Smooth muscle cell of the brain vasculature (primary cell): ENCODE measurements at places on chromosomes 6 and 20.

DNA sequence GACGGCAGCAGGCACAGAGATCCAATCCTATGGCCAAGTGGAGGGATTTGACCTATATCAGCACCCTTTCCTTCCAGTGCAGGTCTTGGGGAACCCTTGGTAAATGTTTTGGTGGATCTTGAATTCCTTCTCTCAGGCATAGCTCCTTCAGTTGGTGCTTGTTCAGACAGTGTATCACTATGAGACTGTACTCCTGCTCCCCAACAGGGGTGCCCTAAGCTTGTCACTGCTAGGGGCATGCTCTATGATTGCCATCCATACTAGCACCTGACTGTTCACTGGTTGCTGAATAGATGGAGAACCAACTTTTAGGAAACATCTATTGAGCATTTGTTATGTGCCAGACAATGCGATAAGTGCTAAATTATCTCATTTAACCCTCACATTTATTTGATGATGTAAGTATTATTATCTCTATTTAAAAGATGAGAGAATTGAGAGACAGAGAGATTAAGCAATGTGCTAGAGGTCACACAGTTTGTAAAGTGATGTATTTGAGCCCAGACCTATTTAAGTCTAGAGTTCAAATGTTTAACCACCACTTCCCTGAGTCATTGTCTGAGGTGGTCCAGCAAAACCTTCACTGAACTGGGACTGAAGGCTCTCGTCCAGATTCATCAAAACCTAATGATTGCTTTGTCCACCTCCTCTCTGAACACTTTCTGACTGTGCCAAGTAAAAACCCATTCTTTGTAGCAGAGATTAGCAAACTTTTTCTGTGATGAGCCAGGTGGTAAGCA is 34.3 kb downstream of the ADGRF1 start:
- no peak for DNase-seq

DNA sequence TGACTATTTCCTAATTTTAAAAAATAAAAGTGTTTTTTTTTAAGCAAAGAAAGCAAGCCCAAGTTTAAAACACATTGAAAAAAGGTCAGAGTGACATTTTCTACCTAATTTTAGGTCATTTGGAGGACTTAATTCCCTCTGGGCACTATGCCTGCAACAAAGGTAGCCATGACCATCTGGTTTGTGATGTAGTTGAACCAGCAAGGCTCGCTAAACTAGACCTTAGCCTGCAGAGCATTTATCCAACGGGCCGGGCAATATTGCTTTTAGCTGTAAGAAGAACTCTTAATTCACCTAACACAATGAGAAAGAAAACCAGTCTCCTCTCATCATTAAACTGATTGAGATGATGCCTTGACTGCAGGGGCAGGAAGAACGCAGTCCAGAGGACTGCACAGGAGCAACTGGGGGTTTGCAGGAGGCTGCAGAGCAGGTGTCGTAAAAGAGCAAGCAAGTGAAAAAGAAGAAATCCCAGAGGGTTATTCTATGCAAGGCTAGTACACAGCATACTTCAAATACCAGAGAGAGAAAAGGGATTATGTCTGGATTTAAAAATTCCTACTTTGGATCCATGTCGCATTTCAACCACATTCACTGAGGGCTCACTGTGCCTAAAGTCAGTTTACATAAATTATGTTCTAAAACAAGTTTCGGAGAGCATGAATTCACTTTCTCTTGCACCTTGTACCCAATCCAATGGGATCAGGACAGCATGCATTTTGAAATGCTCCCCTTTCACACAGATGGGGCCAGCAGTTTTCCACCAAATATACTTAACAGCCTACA is 12.8 kb downstream of the TRAF3IP2 start:
- DNase-seq, result no peak

DNA sequence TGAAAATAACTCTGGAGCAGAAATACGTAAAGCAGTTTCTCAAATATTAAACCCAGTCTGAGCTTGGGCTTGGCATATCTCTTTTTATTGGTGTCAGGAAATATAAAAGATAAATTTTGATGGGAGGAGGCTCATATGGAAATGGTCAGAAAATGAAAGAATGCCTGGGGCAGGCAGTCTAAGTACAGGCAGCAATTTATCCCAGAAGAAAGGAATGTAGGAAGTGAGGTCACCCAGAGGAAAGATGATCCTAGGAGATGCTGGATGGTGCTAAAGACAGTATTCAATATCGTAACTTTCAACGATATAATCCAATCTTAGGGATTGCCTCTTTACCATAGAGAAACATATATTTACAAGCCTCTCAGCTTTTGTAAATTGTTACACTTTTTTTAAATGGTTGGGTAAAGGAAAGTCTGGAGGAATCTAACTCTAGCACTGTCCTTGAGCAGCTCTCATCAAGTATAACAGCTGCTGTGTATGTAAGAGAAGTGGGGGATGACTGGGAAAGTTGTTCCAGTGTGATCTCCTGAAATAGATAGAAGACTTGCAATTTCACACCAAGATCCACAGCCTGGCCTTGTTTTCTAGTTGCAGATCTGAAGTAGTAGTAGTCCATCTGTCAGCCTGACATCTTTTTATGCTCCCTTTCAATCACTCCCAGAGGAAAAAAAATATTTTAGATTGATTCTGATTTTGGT is 256.9 kb upstream of the SASH1 start:
- no peak for DNase-seq

DNA sequence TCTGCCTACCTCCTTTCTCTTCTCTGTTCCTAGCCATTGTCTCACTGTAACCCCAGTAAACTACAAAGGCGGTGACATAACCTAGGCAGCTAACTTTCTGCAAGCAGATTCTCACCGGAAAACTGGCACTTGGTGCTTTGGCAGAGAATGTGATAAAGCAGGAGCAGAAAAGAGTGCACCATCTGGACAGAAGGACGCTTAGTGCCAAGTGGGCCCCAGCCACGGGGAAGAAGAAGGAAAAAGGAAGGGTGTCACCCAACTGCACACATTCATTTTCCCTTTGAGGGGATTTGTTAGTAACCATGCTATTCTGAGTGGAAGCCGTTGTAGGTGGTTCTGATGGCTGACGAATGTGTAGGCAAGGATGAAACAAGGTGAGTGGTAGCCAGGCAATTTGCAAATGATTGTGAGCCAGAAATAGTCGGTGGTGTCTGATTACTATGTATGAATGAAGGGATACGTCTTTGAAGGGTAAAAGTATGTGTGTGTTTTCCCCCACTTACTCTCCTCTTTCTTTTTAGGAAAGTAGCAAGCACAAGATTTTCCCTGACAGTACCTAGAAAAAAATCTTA is 148.3 kb upstream of the STXBP5 start:
- no peak for DNase-seq

DNA sequence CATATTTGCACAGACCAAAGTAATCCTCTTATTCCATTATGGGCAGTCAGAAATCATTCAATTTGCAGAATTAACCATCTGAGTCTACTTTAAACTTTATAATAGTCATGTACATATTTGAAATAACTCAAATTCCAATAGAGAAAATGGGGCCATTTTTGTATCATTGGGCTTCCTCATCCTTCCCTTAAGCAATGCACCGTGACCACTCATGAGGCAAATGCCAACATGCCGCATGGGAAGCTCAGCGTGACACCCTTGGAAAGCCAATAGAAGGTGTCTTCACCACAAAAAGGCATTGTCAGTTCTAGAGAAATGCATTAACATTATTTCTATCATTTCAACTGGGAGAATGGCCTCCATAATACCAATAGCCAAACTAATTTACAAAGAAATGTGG is 38.5 kb downstream of the SIM1 start:
- no peak for DNase-seq

DNA sequence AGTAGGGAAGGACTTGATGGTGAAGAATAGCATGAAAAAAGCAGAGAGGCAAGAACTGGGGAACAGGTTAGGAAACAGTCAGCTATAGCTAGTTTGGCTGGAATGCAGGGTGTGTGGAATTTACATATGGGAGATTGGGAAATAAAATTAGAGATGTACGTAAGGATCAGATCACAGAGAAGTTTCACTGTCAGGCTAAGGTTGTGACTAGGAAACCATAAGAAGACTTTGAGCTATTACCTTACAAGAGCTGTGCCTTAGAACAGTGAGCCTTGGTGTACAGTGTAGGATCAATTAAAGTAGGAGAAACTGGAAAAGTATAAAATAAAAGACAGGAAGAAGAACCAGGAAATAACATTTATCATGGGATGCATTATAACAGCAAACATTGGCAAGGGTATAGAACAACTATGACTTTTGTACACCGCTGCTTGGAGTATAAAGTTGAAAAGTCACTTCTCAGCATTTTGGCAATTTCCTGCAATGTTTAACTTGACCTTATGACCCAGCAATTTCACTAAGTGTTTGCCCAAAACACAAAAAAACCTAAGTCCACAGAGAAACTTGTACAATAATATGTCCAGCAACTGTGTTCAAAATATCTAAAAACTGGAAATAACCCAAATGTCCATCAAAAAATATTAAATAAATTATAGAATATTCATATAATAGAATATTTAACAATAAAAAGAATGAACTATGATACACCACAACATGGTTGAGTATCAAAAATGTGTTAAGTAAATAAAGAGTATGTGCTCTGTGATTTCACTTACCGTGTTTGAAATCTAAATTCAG is 31.2 kb upstream of the SPTLC3 start:
- no peak for DNase-seq

DNA sequence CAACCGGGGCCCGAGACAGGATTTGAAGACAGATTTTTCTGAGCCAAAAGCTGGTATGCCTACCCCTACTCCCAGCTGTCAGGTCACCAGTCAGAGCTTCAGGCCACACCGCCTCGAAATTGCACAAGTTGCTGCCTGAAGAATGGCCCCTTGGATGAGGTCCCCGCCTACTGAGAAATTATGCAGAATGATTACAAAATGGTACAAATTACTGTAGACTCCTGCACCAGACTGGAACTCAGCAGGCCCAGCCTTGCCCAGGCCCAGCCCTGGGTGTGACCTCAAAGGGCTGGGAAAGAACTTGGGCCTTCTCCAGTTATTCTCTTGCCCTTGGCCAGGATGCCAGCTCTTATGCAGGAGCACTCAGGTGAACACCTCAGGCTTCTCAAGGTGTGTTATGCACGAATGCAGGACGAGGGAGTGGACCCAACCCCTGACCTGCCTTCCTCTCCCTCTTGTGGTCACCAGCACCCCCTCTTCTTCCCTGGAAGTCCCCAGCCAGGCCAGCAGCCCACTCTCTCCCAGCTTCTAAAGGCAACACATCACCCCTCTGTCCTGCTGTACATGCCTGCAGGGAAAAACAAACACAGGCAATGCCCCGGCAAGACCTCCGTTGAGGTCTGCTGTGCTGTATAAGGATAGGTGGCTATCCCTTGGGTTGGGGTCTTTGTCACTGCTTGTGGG is 88.7 kb upstream of the NAA20 start:
- no peak for DNase-seq

DNA sequence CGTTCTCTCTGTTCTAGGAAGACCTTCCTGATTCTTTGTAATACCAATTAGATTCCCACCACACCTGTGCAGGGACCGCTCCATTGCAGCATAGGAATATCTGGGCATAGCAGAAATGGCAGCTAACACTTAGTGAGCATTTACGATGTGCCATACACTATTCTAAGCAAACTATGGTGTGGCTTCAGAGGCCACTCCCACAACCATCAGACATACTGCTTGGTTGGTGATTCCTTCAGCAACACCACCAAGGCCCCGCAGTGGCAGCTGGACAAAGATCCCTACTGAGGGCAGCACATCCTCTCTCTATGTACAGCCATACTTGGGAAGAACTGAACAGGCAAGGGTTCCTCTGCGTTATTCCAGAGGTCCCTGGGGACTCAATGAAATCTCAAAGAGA is 6.2 kb downstream of the KCNK5 start:
- DNase-seq, result no peak

DNA sequence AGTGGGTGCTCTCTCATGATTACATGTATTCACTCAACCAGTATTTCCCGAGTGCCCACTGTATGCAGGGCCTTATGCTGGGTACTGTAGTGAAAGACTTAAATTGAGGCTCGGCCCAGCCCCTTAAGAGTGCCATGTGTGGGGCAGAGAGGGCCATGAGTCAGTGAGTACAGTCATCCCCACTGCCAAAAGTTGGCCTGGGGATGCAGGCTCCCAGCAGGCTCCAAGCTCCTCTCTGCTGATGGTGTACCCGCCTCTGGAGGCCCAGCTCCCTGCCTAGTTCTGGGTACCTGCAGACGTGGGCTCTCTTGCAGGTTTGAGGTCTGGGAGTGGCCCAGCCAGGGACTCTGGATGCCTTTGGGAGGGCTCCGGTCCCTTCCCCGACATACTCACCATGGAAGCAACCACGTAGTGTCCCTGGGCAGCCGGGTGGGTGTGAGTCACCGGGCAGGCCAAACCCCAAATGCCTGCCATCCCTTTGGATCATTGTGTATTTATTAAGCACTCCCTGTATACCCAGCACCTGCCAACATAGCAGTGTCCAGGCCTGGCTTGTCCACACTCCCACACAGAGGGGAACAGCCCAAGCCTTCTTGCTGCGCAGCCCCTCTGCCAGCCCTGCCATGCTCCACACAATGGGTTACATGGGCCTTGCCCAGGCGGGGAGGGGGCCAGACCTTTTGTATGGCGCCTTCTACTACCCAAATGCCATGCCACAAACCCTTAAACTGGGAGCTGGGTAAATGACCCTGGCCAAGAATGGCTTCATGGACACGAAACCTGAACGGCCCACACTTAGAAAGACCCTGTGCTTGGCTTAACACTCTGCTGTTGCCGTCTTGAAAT is 153.6 kb downstream of the VEGFA start:
- DNase-seq, result no peak

GRCh38 chr20:9241232-9241692 is 172.4 kb downstream of the PLCB4 start:
- DNase-seq, result no peak
